ENCODE measurements at places on chromosomes 2 and 18.
A peak's percentile ranks its signal among the peaks of the same experiment; 100 is the strongest.

DNA sequence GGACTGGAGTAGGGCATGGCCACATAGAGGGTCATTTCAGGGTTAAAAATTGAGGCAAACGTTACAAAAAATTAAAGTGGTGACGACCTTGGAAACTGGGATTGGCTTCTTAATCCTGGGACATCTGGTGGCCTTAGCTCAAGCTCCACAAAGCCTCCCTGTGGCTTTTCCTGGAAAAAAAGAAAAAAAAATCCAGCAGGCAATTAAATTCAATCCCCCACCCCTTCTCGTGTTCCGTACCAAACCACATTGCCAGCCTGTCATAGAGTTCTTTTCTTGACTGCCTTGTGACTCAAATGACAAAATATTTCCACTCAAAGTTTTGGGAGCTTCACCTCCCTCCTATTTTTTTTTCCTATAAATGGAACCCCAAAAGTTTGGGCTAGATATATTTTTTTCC, 195.6 kb downstream of the HRH4 start:
- no peak for DNase-seq

DNA sequence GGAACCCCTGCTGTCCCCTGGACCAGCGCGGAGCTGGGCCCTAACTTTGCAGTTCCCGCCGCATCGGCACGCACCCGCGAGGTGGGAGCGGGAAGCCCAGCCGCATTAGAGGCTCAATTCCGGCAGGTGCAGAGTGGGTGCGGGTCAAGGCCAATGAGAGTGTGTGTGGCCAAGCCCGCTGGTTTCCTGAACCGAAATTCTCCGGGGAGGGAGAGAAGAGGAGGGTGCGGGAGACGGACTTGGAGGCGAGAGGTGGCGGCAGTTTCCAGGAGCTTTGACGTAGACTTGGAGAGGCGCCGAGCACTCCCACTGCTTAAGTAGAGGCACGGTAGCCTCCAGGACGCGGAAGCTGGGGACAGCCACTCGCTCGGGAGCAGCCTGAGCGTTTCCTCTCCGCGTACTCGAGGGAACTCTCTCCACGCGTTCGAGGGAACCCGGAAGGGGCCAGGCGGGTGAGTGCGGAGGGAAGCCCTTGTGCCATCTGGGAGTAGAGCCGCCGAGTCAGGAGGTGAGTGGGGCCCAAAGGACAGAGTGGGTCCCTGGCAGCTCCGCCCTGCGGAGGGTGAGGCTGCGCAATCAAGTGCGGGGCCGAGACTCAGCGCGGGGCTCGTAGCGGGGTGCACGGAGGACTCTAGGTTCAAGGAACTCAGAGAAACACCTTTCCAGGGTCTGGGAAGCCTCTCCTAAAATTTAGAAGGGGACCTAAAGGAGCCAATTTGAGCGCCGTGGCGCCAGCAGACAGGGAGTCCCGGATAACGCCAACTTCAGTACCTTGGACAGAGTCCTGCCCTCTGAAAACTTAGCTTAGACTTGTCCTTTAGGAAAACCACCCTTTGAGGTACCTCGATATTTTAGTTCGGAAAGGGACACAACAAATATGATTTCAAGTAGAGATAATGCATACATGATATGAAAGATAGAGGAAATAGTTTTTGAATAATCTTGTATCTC, at the start of gene FAM237A:
FAM237A (plus strand) TSS at position 413 of the 951 bp plus-strand sequence. CDS start 1,750 bp downstream, outside the sequence.
- DNase-seq: no peak

GRCh38 chr2:96801005-96801785, 14.9 kb upstream of the CNNM3 start:
- DNase-seq: peak; percentile 42

DNA sequence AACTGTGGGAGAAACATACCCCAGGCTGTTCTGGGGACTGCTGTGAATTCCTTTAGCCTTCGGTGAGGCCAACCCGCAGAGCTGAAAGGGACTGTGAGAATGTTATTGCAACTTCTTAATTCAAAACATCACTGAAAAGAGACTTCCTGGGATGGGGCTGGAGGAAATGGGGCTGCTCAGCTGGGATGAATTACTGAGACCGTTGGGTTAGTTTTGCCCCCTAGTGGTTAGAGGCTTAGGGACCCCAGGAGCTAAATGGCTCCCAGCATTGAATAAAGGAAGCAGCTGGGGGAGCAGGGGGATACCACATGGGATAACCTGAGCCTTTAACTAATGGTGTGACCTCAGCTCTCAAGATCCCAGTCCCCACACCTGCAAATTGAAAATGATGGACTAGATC, 941.1 kb upstream of the FANCL start:
- DNase-seq: no peak

GRCh38 chr2:70557171-70557838, 3.7 kb upstream of the TGFA start:
- DNase-seq: no peak

DNA sequence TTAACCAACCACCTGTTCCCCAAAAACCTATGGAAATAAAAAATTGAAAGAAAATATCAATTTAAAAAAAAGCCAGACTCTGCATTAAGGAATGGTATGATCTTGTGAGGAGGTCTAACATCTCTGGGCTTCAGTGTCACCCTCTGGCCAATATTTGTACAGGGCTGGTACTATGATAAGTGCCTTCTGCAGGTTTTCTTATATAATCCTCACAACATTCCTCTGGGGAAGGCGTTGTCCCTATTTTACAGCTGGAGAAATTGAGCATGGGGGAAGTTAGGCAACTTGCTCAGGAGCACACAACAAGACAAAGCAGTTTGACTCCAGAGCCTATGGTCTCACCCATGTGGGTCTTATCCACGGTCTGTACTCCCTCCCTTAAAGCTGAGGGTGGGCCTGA, 86.0 kb downstream of the ZBTB7C start:
- DNase-seq: no peak

DNA sequence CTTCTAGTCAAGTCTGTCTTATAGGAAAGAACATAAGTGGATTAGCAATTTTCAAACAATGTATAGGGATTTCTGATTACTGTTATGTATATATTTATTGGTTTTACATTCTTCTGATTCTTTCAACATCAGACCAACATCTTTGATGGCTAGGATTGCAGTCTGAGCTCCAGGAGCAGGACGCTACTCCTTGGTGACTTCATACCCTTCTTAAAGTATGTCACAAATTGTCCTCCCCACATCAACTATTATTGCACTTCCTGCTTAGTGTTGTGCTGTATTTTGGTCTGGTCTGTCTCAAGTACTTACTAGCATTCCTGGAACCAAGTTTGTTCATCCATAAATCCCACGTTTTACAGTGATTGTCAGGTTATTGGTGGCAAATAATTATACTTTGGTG, 49.0 kb downstream of the MAP2 start:
- no peak for DNase-seq

- no peak for DNase-seq
Measured at GRCh38 chr18:25230658-25231326, 121.2 kb downstream of the ZNF521 start.

DNA sequence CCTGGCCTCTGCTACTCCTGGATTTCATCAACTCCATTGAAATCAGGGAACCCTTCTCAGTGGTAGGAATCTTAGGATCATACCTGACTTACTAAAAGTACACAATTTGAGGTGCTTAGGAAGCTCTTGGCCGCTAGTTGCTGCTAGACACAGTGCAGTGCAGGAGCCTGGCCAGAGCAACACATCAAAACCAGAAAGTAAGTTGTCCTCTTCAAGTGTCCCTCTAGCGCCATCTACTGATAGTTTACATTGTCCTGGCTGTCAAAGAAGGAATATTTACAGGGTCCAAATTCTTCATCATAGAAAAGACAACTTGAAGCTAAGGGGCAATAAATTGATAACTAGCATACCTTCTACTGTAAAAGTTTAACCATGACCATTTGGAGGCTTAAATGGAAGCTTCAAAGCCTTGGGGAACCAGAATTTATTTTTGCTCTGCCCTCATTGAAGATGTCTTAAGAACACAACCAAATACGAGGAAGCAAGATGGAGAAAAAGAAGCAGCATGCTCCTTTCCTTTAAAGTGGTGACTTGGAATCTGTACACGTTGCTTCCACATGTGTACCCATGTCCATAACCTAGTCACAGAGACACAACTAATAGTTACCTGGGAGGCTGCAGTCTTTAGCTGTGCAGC, 889.1 kb upstream of the GCFC2 start:
- no peak for DNase-seq

GRCh38 chr2:56086336-56086735, 97.5 kb upstream of the CCDC85A start:
- no peak for DNase-seq

- no peak for DNase-seq
Measured at GRCh38 chr2:113179446-113180045, 5.8 kb downstream of the PSD4 start.

DNA sequence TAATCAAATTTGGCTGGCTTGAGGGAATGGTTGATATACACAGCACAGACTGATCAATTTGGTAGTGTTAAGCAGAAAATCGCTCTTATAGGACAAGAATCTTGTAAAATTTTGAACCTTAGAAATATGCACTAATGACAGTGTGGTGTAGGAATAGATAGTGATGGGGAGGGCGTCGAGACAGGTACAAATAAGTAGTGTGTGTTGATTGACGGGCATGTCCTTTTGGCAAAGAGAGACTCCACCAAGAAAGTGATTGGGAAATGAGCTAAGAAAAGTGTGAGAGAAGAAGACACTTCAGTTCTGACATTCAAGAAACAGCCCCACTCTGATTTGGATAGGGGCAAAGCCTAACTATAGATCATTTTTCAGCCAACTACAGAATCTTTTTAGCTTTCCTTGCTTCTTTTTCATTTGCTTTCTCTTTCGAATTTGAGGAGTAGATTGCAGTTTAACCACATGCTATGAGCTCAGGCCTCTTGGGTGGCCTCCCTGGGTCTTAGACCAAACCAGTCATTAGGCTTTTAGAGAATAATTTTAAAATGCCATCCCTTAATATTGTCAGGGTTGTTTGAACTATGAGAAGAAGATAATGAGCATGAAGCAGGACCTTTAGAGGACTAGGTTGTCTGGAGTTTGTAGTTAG, 127.1 kb downstream of the CERS6 start:
- DNase-seq: no peak

- DNase-seq: no peak
Measured at GRCh38 chr2:42118754-42119569, 50.2 kb upstream of the EML4 start.

- DNase-seq: no peak
Measured at GRCh38 chr2:121480826-121481225, 49.9 kb upstream of the RNU4ATAC start.

GRCh38 chr2:227627769-227628168, 10.5 kb downstream of the SCYGR4 start:
- no peak for DNase-seq

GRCh38 chr2:179932786-179933185, 71.4 kb upstream of the ZNF385B start:
- no peak for DNase-seq

GRCh38 chr2:141697035-141697434, 433.8 kb downstream of the LRP1B start:
- no peak for DNase-seq

- no peak for DNase-seq
Measured at GRCh38 chr2:234493796-234494195, 3.1 kb downstream of the ARL4C start.

- no peak for DNase-seq
Measured at GRCh38 chr2:100482741-100483140, 12.5 kb downstream of the NMS start.

- no peak for DNase-seq
Measured at GRCh38 chr18:49207361-49207760, 253.1 kb downstream of the DYM start.

DNA sequence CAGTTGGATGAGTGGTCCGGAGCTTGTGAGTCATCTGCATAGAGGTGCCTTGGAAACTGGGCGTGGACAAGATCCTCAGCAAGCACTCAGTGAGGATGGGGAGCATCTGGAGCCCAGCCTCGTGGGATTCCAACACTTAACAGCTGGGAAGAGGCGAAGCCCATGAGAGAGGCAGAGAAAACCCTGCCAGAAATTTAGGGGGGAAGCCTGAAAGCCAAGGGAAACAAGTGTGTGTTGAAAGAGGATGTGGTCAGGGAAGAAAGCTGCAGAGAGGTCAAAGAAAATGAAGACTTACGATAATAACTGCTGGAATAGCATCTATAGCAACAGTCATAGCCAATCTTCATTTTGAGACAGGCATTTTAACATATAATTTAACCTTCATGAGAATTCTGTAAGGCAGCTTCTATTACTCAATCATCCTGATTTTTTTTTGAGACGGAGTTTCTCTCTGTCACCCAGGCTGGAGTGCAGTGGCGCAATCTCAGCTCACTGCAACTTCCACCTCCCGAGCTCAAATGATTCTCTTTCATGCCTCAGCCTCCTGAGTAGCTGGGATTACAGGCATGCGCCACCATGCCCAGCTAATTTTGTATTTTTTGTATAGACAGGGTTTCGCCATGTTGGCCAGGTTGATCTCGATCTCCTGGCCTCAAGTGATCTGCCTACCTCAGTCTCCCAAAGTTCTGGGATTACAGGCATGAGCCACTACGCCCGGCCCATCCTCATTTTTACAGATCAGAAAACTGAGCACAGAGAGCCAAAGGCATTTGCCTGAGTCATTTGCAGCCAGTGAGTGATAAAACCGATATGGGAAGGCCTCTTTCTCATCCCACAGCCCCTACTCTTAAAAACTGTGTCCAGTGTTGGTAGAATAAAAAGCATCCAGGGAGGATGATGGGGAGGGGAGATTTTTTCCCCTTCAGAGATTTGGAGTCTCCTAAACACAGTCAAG, 214.4 kb upstream of the EPAS1 start:
- no peak for DNase-seq

- no peak for DNase-seq
Measured at GRCh38 chr2:19876751-19877150, 25.0 kb downstream of the TTC32 start.

DNA sequence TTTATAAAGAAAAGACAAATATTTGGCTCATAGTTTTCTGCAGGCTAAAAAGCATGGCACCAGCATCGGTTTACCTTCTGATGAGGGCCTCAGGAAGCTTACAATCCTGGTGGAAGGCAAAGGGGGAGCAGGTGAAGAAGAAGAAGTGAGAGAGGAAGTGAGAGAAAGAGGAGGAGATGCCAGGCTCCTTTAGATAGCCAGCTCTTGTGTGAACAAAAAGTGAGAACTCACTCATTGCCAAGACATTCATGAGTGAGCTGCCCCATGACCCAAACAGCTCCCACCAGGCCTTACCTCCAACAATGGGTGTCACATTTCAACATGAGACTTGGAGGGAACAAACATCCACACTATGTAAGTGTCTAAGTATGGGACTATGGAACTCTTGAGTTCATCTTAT, 14.3 kb downstream of the CCDC150 start:
- no peak for DNase-seq

- no peak for DNase-seq
Measured at GRCh38 chr2:60317844-60318243, 235.6 kb downstream of the BCL11A start.

- no peak for DNase-seq
Measured at GRCh38 chr2:48207851-48208250, 301.6 kb upstream of the FBXO11 start.

GRCh38 chr2:214775971-214776370, 33.5 kb downstream of the BARD1 start:
- DNase-seq: no peak

DNA sequence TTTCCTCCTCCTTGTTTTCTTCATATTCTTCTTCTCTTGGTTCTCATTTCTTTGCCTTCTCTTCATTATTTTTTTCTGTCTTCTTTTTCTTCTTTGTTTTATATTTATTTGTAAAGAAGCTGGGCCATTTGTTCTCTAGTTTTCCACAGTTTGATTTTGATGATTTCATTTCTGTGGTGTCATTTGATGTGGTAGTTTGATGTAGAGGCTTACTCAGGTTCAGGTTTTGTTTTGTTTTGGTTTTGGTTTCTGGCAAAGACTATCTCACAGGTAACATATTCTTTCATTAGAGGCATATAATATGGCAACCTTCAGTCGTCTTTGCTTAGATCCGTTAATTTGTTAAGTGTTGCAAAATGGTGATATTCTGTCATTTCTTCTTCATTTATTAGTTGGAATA, 75.3 kb downstream of the BABAM2 start:
- DNase-seq: no peak

- no peak for DNase-seq
Measured at GRCh38 chr2:141522048-141522447, 608.8 kb downstream of the LRP1B start.

All from effector CD8-positive, alpha-beta T cell (primary cell).